ENCODE measurements at places on chromosomes 7 and 10.
A peak's percentile ranks its signal among the peaks of the same experiment; 100 is the strongest.

DNA sequence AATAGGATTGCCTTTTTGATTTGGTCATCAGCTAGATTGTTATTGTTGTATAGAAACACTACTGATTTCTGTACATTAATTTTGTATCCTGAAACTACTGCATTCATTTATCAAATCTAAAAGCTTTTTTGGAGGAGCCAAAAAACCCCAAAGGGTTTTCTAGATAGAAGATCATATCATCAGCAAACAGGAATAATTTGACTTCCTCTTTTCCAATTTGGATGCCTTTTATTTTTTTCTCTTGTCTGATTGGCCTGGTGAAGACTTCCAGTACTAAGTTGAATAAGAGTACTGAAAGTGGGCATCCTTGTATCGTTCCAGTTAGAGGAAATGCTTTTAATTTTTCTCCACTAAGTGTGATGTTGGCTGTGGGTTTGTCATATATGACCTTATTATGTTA is 10.6 kb upstream of the ENTPD7 start:
- no peak for DNase-seq

DNA sequence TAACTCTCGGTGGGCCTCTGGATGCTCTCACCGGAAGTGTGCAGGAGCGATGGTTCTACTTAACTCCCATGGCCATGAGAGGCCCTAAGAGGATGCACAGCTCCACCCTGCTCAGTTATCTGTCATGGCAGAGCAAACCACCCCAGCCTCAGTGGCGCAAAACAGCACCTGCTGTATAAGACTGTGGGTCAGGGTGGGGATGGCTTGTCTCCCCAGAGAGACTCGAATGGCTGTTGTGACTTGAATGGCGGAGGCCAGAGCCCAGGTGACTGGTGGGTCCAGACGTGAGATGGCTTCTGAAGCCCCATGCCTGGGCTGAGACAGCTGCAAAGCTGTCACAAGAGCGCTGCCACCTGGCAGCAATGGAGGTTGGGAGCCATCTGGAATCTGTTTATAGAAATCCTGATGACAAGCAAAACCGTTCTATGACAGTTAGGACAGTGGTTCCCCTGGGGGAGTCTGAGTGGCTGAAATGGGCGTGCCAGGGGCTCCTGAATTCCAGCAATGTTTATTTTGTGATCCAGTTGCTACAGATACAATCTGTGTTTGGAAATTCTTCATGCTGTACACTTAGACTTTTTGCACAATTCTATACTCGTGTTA is 490.5 kb downstream of the TCERG1L start:
- DNase-seq, result no peak

- DNase-seq, result no peak
Observed at GRCh38 chr10:59320355-59320754, 42.0 kb downstream of the FAM13C start.

DNA sequence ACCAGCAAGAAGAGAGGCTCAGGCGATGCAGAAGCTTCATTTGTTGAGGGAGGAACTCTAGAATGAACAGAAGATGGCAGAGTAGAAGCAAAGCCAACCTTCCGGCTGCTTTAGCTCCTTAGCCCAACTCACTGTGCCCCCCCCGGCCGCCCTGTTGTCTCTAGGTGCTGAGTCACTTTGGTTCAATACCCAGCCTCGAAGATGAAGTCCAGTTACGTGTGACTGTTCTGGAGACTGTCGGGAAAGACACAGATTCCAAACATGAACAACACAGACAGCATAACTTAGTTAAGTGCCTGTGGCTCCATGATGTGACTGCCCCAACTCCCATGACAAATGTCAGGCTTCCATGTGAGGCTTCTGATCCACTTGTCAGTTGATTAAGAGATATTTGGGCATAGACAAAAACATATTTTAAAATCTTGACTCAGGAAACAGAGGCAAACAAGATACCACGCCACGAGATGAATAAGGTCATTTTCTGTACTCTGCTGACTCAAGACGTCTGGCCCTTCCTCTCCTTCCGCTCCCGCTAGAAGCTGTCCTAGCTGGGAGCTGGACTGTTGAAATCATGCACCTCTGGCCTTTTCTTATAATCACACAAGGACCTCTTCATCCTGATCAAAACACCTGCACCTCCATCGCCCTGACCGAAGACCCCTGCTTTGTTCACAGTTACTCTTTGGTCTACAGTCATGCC is 199.3 kb downstream of the FRMD4A start:
- DNase-seq, result no peak

GRCh38 chr7:137753067-137753466 is 93.7 kb downstream of the DGKI start:
- DNase-seq, result no peak

- no peak for DNase-seq
Observed at GRCh38 chr10:75982611-75983369, 551.4 kb downstream of the LRMDA start.

DNA sequence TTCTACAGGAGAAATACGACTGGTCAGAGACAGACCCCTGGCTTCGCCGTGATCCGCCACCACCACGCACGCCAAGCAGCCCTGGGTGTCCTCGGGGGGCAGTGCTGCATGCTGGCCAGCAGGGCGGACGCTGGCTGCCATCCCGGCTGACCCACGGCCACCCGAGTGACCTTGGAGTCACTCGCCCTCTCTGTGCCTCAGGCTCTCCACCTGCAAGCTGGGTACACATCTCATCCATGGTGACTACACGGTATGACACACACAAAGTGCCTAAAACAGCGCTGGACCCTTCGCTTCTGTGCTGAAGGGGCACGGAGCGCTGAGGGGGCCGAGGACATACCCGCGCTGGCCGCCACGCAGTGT is 62.0 kb upstream of the RNF32 start:
- DNase-seq, result no peak

GRCh38 chr10:118557946-118558345 is 37.5 kb downstream of the PRLHR start:
- no peak for DNase-seq

- no peak for DNase-seq
Observed at GRCh38 chr10:110914431-110914830, 4.5 kb downstream of the BBIP1 start.

- DNase-seq, result no peak
Observed at GRCh38 chr10:12097791-12098190, 29.0 kb downstream of the DHTKD1 start.

GRCh38 chr10:21497177-21497807 is 28.2 kb downstream of the SKIDA1 start:
- peak; percentile 47 for DNase-seq

GRCh38 chr7:100171087-100171681 is 2.8 kb upstream of the GAL3ST4 start:
- DNase-seq, result peak; percentile 59

GRCh38 chr7:90666186-90666585 is 70.1 kb downstream of the CDK14 start:
- no peak for DNase-seq

GRCh38 chr10:124736491-124737136 is 7.6 kb downstream of the FAM53B start:
- DNase-seq, result peak; percentile 2

DNA sequence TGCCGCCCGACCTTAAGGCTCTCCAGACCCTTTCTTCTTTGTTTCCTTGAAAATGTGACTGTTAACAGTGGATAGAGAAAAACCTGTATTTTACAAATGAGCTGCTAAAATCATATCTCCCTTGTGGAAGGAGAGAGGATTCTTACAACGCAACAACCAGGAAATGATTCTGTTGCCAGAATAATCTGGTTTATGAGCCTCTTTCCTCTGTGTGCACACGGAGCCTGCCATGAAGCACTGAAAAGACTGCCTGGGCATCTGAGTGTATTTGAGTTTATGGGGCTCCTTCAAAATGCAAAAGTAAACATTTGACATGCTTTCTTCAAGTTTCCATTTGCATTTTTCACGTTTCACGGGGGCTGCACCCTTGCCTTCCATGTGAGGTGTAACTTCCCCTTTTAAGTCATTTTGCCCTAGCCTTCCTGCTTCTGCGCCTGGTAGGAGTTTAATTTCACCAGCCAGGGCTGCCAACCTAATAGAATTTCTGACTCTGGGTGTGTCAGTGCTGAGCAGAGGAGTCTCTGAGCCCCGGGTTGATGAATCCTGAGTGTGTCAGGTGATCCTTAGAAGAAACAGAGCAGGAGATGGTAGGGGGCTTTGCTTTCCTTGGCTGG is 101.2 kb downstream of the GRB10 start:
- no peak for DNase-seq

DNA sequence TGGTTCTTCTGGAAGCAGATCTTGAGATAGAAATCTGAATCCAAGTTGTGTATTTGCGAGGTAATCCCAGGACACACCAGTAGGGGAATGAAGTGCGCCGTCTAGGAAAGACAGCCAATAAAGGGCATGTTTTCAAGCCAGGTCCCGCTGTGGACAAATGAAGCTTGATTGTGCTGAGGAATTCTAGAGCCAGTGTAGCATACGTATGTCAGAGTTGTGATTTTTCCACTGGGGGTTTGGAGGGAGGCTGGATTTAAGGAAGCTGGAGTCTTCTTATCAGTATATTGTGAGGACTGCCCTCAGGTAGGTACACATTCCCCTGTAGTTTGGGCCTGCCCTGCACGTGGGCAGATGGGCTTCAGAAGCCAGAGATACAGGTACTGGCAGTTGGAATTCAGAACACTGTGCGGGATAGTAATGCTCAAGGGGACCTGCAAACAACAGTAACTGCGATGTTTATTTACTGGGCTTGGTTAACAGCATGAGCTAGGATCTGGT is 50.9 kb downstream of the GALNT11 start:
- DNase-seq, result peak; percentile 4

- no peak for DNase-seq
Observed at GRCh38 chr10:88342733-88343310, 240.3 kb downstream of the RNLS start.

DNA sequence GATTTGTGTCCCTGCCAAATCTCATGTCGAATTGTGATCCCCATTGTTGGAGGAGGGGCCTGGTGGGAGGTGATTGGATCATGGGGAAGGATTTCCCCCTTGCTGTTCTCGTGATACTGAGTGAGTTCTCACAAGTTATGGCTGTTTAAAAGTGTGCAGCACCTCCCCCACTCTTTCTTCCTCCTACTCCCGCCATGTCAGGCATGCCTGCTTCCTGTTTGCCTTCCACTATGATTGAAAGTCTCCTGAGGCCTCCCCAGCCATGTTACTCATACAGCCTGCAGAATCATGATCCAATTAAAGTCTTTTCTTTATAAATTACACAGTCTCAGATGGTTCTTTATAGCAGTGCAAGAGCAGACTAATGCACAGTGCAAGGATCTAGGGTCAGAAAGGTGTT is 75.4 kb downstream of the CALD1 start:
- DNase-seq, result peak; percentile 28

GRCh38 chr7:115230882-115231571 is 309.1 kb downstream of the MDFIC start:
- DNase-seq, result no peak

DNA sequence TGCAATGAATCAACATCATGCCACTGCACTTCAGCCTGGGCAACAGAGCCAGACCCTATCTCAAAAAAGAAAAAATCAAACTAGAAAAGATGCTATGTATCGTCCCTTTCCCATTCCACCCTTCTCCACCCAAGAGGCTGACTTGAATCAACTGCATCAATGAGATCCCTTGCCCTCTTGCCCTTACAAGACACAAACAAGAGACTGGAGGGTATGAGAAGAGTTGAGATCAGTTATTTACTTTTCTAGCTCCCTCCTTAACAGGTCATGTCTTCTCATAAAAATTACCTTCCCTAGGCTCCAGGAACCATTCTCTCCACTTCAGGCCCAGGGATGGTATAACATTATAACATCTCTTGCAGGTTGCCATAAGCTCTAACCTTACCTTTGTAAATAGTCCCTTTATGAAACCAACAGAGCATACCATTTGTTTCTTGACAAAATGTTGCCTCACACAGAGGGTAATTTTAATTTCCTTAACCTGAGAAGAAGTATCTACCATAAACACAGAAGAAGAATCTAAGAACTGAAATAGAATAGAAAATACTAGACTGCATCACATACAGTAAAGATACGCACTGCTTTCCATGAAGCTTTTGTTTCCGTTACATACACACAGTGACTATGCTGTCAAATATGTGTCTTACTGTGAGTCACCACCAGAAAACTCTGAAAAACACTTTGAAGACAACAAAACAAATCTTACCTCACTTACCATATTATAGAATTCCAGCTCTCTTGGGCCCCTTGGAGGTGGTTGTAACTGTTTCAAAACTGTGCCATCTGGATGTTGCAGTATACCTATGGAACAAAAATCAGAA is 30.5 kb downstream of the IPMK start:
- DNase-seq, result no peak

DNA sequence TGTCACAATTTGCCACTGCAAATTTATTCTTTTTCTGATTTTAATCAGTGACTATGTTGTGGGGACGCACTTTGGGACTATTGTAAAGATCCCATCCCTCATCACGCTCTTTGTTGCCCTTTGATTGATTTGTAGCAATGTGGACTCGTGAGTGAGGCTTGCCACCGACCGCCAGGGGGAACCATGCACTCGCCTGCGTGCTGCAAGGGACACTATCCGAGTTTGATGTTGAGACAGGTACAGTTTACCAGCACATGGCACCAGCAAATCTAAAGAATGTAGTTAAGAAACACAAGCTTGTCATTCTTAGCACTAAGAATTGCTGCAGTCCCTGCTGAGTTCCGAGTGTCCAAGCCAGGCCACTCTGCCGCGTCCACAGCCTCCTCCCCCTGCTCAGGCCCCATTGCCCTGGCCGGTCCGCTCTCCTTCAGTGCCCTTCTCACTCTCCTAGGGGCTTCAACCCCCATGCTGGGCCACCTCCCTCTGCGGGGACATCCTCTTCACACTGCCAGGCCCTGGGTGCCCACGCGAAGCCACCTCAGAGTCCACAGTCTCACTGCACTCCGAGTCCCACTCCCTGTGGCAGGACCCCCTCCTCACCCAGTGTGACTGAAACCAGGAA is 2.0 kb upstream of the SFTPA2 start:
- DNase-seq, result peak; percentile 65

- no peak for DNase-seq
Observed at GRCh38 chr7:134422008-134422407, 36.9 kb downstream of the AKR1B1 start.

GRCh38 chr7:50614721-50615518 is 49.7 kb upstream of the DDC start:
- peak; percentile 22 for DNase-seq

- no peak for DNase-seq
Observed at GRCh38 chr7:42843205-42843800, 68.6 kb downstream of the C7orf25 start.

- DNase-seq, result no peak
Observed at GRCh38 chr10:124496620-124497019, 35.0 kb downstream of the LHPP start.

- no peak for DNase-seq
Observed at GRCh38 chr10:118308664-118309063, 33.5 kb downstream of the FAM204A start.

GRCh38 chr7:88546808-88547207 is 212.7 kb upstream of the ZNF804B start:
- peak; percentile 8 for DNase-seq

GRCh38 chr10:103769176-103769575 is 86.2 kb downstream of the SH3PXD2A start:
- DNase-seq, result no peak

Measured in CD4-positive, alpha-beta T cell treated with Interleukin-17A for 4 hours (primary cell).